ENCODE measurements at places on chromosomes 6 and 20.

GRCh38 chr6:43228951-43229802 lies at the start of gene DNPH1:
Gene DNPH1 (minus strand): TSS chr6:43229481. CDS start chr6:43229456, 25 bp downstream.
- peak within 1 kb of the TSS; percentile 89 for H3K27ac ChIP-seq
- H3K36me3 ChIP-seq = peaks cover 28% of the 10 kb centered on the region
- DNase-seq = peak; percentile 78
- H3K27me3 ChIP-seq = peaks cover 22% of the 10 kb centered on the region

GRCh38 chr6:94570581-94570980 lies 1006.8 kb upstream of the MANEA start:
- no peaks in the 10 kb centered on the region for H3K4me1 ChIP-seq
- DNase-seq = no peak
- no peaks in the 10 kb centered on the region for H3K36me3 ChIP-seq
- H3K27me3 ChIP-seq = no peaks in the 10 kb centered on the region

- H3K4me3 ChIP-seq = peak overlapping the region; percentile 5
- H3K27me3 ChIP-seq = no peaks in the 10 kb centered on the region
- peak overlapping the region; percentile 40 for H3K27ac ChIP-seq
- peak; percentile 75 for DNase-seq
- peaks cover 18% of the 10 kb centered on the region for H3K36me3 ChIP-seq
- peaks cover 21% of the 10 kb centered on the region for H3K4me1 ChIP-seq
Observed at GRCh38 chr6:13795041-13795750, 19.2 kb downstream of the MCUR1 start.

- no peaks in the 10 kb centered on the region for H3K27me3 ChIP-seq
- no peak overlapping the region for H3K27ac ChIP-seq
- DNase-seq = no peak
- H3K4me1 ChIP-seq = no peaks in the 10 kb centered on the region
- peaks cover 1% of the 10 kb centered on the region for H3K36me3 ChIP-seq
Observed at GRCh38 chr6:70531133-70531532, 35.6 kb upstream of the SDHAF4 start.

DNA sequence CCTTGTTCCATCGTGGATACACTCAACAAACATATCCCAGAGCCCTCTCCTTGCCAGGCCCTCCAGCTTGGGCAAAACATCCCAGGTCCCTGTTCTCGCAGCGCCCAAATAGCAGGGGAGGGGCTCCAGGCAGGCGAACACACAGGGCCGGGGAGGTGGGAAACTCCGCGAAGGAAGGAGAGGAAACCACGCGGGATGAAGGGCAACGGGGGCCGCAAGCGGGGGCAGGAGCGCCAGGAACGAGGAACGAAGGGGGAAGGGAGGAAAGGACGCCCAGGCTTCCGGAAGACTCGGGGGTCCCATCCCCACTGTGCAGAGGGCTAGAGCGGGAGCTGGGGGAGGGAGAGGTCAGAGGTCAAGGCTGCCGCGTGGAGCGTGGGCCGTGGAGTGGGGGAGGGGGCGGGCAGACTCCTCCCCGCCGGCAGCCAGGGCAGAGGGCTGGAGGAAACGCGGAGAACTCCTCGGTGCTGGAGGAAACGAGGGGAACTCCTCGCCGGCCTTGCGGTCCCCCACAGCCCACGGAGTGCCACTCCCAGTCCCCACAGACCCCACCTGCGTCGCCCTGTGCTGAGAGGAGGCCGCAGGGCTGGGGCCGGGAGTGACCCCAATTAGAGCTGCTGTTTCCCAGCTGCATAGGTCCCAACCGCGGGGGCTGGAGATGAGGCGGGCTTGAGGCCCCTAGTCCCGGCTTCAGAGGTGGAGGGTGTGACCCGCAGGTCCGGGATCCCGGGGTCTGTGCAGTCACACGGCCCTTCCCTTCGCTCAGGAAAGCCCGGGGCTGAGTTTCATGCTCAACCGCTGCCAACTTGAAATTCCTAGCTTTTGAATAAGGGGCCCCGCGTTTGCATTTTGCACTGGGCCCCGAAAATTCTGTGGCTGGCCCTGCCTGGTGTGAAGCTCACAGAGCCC lies 1.2 kb upstream of the RBM38 start:
- H3K4me3 ChIP-seq = peak overlapping the region; percentile 81
- H3K27ac ChIP-seq = peak overlapping the region; percentile 92
- H3K4me1 ChIP-seq = peaks cover 28% of the 10 kb centered on the region
- peaks cover 25% of the 10 kb centered on the region for H3K36me3 ChIP-seq
- DNase-seq = peak; percentile 56

GRCh38 chr6:125586074-125586473 lies 163.4 kb upstream of the HEY2 start:
- no peaks in the 10 kb centered on the region for H3K36me3 ChIP-seq
- DNase-seq = no peak
- H3K27ac ChIP-seq = no peak overlapping the region
- no peaks in the 10 kb centered on the region for H3K4me1 ChIP-seq
- H3K4me3 ChIP-seq = no peak overlapping the region
- peaks cover 10% of the 10 kb centered on the region for H3K27me3 ChIP-seq

DNA sequence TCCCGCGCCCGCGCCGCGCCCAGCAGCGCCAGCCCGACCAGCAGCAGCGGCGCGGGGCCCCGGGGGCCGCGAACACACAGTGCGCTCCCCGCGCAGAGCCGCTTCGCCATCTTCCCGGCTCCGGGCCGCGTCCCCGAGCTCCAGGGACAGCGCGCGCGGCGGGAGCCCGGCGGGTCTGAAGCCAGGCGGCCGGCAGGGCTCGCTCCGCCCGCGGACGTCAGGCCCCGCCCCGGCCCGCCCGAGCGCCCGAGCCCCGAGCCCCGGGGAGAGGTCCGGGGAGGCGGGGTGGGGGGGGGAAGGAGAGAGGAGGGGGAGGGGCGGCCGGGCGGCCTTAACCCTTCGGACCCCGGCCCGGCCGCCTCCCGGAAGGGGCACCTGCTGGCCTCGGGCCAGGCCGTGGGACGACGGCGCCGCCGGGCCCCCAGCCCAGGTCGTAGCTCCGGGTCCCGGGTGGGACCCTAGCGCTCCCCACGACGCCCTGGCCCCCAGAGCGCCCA lies at the start of gene LAMA5:
TSS of gene LAMA5 (minus strand) at position 177 of the 497 bp plus-strand sequence. CDS start at position 110, 67 bp downstream.
- peaks cover 26% of the 10 kb centered on the region for H3K27me3 ChIP-seq
- peak within 1 kb of the TSS; percentile 67 for H3K4me3 ChIP-seq
- no peak for DNase-seq
- H3K27ac ChIP-seq = no peak within 1 kb of the TSS
- no peaks in the 10 kb centered on the region for H3K36me3 ChIP-seq
- no peaks in the 10 kb centered on the region for H3K4me1 ChIP-seq

DNA sequence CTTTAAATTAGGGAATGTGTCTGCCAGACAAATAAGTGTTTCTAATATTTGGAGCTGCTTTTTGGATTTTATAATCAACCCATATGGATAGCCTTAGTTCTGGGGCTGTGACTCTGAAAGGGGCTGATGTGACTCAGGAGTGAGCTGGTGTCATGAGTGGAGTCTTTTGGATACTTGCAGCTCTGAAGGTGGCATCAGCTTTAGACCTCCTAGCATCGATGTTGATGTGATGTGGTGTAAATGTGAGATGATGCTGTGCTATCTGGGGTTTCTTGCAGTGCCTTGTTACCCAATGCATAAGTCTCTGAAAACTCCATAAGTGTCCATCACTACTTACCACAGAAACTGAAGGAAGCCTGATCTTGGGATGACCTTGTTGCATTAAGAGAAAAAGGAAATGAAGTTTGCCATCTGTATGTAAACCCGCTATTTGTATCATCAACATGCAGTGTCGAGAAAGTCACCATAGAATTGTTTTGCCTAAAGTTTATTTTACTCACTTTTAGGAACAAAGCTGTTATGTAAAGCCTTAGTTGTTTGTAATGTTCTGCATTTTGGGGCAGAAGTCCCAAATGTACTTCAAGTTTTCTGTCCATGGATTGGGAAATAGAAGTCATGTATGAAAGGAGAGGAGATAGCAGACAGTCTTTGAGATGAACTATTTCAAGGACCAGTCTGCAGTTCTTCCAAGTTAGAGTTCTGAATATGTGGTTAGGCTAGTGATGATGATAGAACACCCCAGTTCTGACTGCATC lies 8.0 kb downstream of the FOXO3 start:
- no peak overlapping the region for H3K4me3 ChIP-seq
- H3K4me1 ChIP-seq = peaks cover 25% of the 10 kb centered on the region
- peaks cover 27% of the 10 kb centered on the region for H3K36me3 ChIP-seq
- H3K27ac ChIP-seq = no peak overlapping the region

- no peak overlapping the region for H3K4me3 ChIP-seq
- no peak for DNase-seq
- no peak overlapping the region for H3K27ac ChIP-seq
- H3K36me3 ChIP-seq = no peaks in the 10 kb centered on the region
- H3K4me1 ChIP-seq = peaks cover 12% of the 10 kb centered on the region
- H3K27me3 ChIP-seq = peaks cover 16% of the 10 kb centered on the region
Observed at GRCh38 chr6:159913862-159914564, 23.2 kb downstream of the MAS1 start.

DNA sequence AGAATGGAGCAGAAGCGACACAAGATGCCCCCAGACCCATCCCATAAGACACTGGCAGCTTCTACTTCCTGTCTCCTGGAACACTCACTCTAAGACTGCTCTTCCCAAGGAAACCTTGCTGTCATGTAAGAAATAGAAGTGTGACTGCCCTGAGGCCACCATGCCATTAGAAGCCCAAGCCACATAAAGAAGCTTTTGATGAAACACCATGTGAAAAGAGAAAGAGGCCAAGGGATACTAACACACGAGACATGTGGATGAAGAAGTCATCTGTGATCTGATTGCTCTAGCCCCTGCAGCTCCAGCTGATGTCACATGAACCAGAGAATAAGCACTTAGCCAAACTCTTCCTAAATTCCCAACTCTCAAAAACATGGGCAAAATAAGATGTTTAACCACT lies 117.9 kb upstream of the PCSK2 start:
- no peak overlapping the region for H3K4me3 ChIP-seq
- H3K36me3 ChIP-seq = no peaks in the 10 kb centered on the region
- H3K27ac ChIP-seq = no peak overlapping the region
- H3K27me3 ChIP-seq = no peaks in the 10 kb centered on the region
- H3K4me1 ChIP-seq = no peaks in the 10 kb centered on the region

DNA sequence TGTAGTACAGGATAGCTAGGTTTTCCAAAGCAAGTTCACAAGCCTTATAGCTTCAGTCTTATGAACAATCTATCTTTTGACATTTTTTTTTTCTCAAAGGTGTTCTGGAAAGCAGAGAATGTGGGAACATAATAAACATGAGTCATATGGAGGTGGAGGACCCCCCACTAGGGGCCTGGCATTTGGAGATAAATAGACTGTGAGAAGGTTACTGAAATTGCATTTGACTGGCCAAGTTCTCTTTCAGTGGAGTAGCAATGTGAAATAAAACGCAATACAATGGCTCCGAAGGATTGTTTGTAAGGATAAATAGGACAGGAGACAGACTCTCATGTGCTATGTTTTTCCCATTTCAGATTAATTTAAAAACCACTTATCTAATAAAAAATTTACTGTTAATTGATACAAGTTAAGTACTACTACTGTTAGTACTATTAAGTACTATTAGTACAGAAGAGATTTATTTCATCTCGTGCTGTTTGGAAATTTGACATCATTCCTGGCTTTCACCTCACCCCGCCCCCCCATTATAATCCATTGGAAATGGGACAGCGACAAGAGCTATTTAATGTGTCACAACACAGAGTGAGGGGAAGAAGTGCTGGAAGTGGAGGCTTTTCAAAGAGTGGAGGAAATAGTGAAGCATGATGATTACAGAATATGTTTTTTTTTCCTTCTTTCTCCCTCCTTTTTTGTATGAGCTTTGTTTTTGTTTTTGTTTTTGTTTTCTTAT lies 122.6 kb upstream of the ID4 start:
- H3K4me1 ChIP-seq = no peaks in the 10 kb centered on the region
- no peaks in the 10 kb centered on the region for H3K36me3 ChIP-seq
- no peak for DNase-seq
- no peaks in the 10 kb centered on the region for H3K27me3 ChIP-seq

- H3K4me3 ChIP-seq = no peak overlapping the region
- H3K36me3 ChIP-seq = no peaks in the 10 kb centered on the region
- peaks cover 35% of the 10 kb centered on the region for H3K27me3 ChIP-seq
- no peak overlapping the region for H3K27ac ChIP-seq
- H3K4me1 ChIP-seq = no peaks in the 10 kb centered on the region
Observed at GRCh38 chr6:132948889-132949288, 134.5 kb downstream of the RPS12 start.

DNA sequence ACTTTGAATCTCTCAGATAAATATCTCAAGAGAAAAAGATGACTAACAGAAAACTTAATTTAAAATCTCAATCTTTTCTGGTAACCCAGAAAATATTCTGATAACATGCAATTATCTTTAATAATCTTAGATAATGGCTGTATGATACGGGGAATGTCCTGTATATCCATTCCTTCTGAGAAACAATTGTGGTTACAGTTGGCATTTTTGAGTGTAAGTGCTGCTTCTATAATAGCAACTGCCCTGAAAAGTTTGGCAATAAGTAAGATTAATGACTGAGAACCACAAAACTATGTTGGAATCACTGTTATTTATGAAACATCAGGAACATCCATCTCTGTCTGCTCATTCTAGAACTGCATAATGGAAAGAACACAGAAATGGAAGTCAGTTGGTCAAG lies 819.7 kb downstream of the TBC1D32 start:
- H3K36me3 ChIP-seq = no peaks in the 10 kb centered on the region
- H3K4me1 ChIP-seq = no peaks in the 10 kb centered on the region
- no peak overlapping the region for H3K27ac ChIP-seq
- H3K4me3 ChIP-seq = no peak overlapping the region
- no peaks in the 10 kb centered on the region for H3K27me3 ChIP-seq

GRCh38 chr20:8757146-8757545 lies 311.7 kb upstream of the PLCB4 start:
- H3K27ac ChIP-seq = no peak overlapping the region
- H3K36me3 ChIP-seq = no peaks in the 10 kb centered on the region
- no peak for DNase-seq

DNA sequence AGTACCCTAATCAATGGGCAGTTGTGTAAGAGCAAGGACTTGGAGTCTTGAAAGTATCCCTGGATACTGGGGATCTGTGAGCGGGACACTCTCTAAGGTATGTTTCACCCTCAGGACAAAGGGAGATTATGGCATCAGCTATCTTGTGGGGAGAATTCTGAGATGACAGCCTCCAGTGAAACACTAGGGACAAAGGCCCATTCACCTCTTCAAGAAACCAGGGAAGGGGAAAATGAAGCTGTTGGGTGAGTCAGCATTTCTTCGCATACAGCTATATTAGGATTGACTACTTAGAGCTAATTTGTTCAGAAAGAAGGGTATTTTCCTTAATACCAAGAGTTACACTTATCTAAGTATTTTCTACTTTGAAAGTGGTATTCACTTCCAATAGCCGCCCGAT lies 35.9 kb downstream of the OPN5 start:
- H3K27ac ChIP-seq = no peak overlapping the region
- DNase-seq = no peak
- H3K4me1 ChIP-seq = no peaks in the 10 kb centered on the region
- H3K36me3 ChIP-seq = no peaks in the 10 kb centered on the region
- H3K4me3 ChIP-seq = no peak overlapping the region

- DNase-seq = no peak
- H3K27me3 ChIP-seq = peaks cover 9% of the 10 kb centered on the region
- no peaks in the 10 kb centered on the region for H3K36me3 ChIP-seq
Observed at GRCh38 chr20:62692176-62692575, 16.5 kb upstream of the NTSR1 start.

GRCh38 chr6:150099546-150099945 lies 30.6 kb upstream of the ULBP3 start:
- no peak overlapping the region for H3K4me3 ChIP-seq
- no peak for DNase-seq
- H3K4me1 ChIP-seq = no peaks in the 10 kb centered on the region
- H3K27ac ChIP-seq = no peak overlapping the region
- H3K36me3 ChIP-seq = no peaks in the 10 kb centered on the region
- H3K27me3 ChIP-seq = no peaks in the 10 kb centered on the region

- no peak overlapping the region for H3K4me3 ChIP-seq
- peaks cover 19% of the 10 kb centered on the region for H3K27me3 ChIP-seq
Observed at GRCh38 chr6:160337301-160337700, 10.9 kb upstream of the SLC22A3 start.

All from activated T-helper 1 cell treated with anti-CD3 and anti-CD28 coated beads, Interleukin-12 subunit alpha, Interleukin-12 subunit beta, Interleukin-2, Interleukin-4 antibody, amounts not matched to agents 30 ng/mL and 10 ng/mL and 1 ng/mL, durations not matched to agents 14 hours and 24 hours and 36 hours (primary cell).